Heart left ventricle (tissue), 16 donors: ENCODE measurements at places on chromosomes 2 and 18. TPM values are rescaled to one million over a fixed set of nuclear protein-coding genes. Genes with fewer than 3 reads are reported as not detected.
A peak's percentile ranks its signal among the peaks of the same experiment; 100 is the strongest.

XIRP2 gene
- 269 TPM for total RNA-seq

NLRC4 gene
- 1.7 TPM for total RNA-seq

COLEC11 gene
- 2.3 TPM for total RNA-seq

VSNL1 gene
- 14.9 TPM for total RNA-seq

CROCC2 gene
- not detected for total RNA-seq

ALPG gene
- total RNA-seq, result not detected

UGT1A8 gene
- not detected for total RNA-seq

SLC35F5 gene
- total RNA-seq, result 61.3 TPM

STRN gene
- 62.7 TPM for total RNA-seq

TWSG1 gene
- 13.6 TPM for total RNA-seq

HIBCH gene
- 23.3 TPM for total RNA-seq

MTCL1 gene
- 15.9 TPM for total RNA-seq

WDR7 gene
- 24.1 TPM for total RNA-seq

GRP gene
- not detected for total RNA-seq

DCC gene
- total RNA-seq, result not detected

ALKAL2 gene
- total RNA-seq, result 5.3 TPM

DNA sequence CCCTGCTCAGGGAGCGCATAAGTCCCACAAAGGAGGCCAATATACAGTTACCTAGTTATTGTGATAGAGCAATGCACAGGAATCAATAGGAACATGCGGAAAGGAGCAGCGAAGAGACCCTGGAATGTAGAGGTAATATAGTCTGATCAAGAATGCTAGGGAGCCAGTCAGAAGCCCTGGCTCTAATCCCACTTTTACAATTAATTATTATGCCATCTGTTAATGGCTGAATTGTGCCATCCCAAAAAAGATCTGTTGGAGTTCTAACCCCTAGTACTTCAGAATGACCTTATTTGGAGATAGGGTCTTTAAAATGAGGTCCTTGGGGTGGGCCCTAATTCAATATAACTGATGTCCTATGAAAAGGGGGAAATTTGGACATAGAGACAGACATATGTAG, 7.7 kb upstream of the SPATS2L start:
- DNase-seq, result no peak

- no peak for DNase-seq
These were observed 395.9 kb downstream of the LRATD1 start for GRCh38 chr2:15028406-15028805.

- no peak for DNase-seq
These were observed 52.7 kb upstream of the BOD1L2 start for GRCh38 chr18:57094175-57094574.

- DNase-seq, result no peak
These were observed 101.7 kb downstream of the GAREM1 start for GRCh38 chr18:32368991-32369390.

DNA sequence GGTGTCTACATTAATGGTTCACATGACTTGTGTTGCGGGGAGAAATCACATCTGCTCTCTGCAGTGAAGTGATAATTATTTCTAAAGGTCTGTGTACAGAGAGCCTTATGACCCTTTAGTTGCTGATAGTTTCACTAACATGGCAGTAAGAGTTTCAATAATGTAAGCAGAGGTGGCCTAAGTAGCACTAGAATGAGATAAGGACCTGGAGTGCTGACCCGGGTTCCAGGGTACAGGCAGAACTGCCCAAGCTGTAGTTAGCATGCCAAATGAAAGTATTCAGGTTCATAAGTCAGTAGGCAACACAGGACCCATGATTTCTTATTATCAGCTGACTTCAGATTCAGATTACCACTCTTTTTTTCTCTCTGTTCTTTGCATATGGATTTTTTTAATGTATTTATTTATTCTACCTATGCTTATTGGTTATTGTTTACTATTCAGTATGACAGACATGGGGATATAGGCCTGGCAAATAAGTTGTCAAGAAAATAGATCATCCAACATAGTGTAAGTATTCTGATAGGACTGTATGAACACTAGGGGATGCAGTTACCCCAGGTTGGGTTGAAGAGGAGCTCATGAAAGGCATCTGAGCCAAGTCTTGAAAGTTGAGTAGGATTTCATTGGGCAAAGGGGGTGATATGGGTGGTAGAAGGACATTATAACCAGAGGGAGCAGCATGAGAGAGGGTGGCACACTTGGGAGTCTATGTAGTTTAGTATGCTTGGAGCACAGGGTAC, 105.2 kb downstream of the CCDC85A start:
- DNase-seq, result no peak

DNA sequence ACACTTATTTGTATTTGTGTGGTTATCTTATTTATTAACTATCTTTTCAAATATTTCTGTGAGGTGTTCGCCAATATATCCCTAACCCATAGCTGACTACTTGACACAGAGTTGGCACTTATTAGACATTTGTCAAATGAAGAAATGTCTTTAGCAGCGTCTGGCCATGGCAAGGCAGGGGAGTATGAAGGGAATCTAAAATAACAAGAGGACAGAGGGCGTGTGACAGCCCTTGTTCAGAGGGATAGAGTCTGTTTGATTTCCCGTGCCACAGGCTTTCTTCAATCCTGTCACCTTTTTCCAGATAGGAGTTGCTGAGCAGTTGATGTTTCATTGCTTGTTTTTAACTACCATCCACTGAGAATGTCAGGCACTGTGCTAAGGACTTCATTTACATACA, 53.6 kb upstream of the SLC39A10 start:
- DNase-seq, result no peak

GRCh38 chr18:36493349-36494159, 196.0 kb downstream of the FHOD3 start:
- DNase-seq, result peak; percentile 51

GRCh38 chr2:242011167-242011513, 141.6 kb downstream of the RTP5 start:
- no peak for DNase-seq

DNA sequence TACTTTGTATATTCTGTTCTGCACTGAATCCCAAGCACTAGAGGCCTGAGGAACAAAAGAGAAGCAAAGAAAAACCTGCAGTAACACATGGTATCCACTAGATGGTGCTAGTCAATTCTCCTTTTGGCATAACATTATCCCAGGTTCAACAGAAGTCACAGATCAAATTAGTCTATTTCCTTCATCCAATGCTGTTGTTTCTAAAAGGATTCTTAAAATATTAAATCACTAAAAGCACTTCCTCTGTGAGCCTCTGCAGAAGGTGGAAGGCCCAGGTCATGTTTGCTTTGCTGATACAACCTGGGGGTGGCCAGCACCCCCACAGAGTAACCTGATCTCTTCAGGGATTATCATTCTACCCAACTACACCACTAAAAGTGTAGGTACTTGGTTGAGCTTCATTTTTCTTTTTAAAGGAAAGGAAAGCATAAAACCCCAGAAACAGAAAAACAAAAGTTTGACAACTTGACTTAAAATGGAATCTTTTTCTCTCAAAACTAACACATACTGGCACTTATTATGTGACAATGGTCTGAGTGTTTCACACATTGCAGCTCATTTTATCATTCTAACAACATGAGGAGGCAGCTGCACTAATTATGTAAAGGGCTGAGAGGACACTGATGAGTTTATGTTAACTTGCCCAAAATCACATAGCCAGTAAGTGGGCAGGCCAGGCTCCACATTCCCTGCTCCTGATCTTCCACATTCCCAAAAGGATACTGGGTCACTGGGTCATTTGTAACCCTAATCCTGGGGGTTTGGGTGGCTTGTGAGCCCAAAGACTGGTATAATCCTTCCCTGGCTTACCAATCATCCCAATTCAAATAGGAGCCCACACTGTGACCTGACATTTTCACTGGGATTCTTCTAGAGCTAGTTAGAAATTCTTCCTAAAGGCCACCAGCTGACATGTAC, 66.8 kb upstream of the DNER start:
- no peak for DNase-seq

DNA sequence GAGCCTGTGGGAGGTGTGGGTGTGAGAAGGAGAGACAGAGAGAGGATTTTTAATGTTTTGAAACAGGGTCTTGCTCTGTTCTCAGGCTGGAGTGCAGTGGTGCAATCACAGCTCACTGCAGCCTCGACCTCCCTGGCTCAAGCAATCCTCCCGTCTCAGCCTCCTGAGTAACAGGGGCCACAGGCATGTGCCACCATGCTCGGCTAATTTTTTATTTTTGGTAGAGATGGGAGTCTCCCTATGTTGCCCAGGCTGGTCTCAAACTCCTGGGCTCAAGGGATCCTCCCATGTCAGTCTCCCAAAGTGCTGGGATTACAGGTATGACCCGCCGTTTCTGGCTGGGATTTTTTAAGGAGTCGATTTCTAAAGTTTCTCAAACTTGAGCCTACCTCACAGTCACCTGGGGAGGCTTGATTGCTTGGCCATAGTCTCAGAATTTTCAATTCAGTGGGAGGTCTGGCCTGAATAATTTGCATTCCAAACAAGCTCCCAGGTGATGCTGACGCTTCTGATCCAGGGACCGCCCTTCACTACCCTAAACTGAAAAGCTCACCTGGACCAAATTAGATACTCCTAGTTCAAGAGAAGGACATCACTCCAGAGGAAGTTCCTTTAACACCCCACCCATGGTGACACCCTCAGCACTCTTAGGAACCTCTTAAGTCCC, 70.8 kb upstream of the SLC1A4 start:
- DNase-seq, result no peak

GRCh38 chr2:156017341-156017885, 315.1 kb downstream of the NR4A2 start:
- no peak for DNase-seq

DNA sequence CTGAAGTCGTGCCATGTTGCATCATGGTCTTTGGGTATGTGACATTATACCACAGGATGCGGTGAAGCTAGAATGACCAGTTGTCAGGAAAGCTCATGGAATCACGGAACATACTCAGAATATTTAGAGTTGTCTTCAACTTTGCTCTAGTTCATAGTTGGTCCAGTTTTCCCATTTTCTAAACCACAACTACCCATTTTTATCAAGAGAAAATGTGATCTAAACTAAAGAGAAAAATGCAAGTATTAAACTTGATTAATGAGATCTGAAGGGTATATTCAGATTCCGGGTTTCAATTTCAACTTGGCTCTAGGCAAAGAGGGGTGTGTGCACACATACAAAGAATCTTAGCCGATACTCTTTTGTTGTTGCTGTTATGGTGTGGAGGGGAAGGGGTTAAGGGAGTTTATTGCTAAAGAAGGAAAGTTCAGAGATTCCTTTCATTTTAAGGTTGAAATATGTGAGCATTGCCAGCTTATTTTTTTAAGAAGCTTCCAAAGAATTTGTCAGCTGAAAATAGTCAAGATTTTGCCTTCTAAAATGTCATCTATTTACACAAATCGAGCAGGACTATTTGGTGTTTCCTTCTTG, 516.6 kb upstream of the ZEB2 start:
- DNase-seq, result no peak

- no peak for DNase-seq
These were observed 168.5 kb downstream of the CELF4 start for GRCh38 chr18:37396971-37397720.

DNA sequence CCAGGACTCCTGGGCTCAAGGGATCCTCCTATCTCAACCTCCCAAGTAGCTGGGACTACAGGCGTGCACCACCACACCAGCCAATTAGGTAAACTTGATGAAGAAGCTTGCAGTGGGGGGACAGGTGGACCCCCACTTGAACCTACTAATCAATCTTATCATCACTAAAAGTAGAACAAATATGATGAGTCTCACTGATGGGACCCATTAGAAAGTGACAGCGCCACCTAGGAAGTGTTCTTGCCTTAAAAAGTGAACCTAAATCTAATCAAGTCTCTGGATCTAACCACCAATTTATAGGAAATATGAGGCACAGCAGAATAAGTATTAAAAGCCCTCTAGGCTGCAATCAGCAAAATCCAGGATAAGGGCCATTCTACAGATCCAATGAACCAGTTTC, 79.2 kb downstream of the BIN1 start:
- no peak for DNase-seq

GRCh38 chr2:88545118-88545517, 82.1 kb downstream of the EIF2AK3 start:
- DNase-seq, result no peak

GRCh38 chr2:107235491-107236254, 349.7 kb upstream of the ST6GAL2 start:
- DNase-seq, result no peak

DNA sequence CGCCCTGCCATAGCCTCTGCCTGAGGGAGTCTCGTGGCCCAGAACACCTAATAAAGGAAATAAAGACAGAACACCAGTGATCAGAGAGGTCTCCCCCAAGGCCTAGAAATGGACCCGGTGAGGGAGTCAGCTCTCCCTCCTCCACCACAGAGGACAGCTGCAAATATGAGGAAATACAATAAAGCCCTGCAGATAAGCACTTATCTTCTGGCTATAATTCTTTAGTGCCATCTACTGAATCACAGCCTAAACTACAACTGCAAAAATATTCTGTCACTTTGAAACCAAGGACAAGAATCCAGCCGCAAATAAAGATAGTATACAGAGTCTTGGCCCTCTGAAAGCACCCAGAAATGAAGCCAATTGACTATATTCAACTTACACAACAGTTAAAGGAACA, 42.4 kb upstream of the TACR1 start:
- DNase-seq, result no peak

- no peak for DNase-seq
These were observed 253.3 kb downstream of the EXOC6B start for GRCh38 chr2:72572501-72572900.

- no peak for DNase-seq
These were observed 5.4 kb upstream of the BOD1L2 start for GRCh38 chr18:57141208-57142129.

- DNase-seq, result no peak
These were observed 453.9 kb upstream of the TRIB2 start for GRCh38 chr2:12262681-12263436.

DNA sequence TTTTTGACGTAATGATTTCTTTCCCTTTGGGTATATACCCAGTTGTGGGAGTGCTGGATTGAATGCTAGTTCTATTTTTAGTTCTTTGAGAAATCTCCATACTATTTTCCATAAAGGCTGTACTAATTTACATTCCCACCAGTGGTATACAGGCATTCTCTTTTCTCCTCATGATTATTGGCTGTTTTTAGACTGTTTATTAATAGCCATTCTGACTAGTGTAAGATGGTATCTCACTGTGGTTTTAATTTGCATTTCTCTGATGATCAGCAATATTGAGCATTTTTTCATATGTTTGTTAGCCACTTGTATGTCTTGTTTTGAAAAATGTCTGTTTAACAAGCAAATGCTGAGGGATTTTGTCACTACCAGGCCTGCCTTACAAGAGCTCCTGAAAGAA, 9.2 kb upstream of the CD28 start:
- no peak for DNase-seq

DNA sequence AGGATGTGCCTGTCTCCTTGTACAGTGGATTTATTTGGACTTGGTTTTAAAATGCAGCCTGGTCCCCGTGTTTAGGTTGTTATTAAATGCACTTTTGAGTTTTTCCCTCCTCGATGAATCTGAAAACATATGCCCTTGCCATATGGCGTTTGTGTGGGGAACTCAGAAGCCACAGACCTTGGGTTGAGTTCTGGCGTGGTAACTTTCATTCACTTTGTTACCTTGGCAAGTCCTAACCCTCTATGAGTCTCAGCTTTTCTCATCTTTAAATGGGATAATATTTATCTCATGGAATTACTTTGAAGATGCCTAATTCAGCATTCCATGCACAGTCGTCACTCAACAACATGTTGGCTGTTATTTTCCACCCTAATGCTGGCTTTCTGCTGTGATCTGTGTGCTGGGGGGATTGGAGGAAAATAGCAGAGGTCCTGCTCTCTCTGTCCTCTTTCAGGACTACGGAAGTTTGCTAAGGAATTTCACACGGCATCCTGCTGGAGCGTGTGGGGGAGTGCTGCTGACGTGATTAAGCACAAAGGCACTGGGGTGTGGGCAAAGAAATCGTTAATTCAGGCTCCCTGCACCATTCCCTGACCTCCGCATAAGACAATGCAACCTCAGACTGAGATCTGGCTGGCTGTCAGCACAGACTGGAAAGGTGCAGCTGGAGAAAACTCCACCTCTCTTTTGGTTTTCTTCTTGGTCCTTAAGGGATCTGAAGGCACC, 61.7 kb downstream of the LDLRAD4 start:
- DNase-seq, result peak; percentile 50
